ENCODE measurements at places on chromosomes 12 and 14.

GRCh38 chr12:27431185-27431584 is 15.4 kb upstream of the SMCO2 start:
- no peak for DNase-seq

DNA sequence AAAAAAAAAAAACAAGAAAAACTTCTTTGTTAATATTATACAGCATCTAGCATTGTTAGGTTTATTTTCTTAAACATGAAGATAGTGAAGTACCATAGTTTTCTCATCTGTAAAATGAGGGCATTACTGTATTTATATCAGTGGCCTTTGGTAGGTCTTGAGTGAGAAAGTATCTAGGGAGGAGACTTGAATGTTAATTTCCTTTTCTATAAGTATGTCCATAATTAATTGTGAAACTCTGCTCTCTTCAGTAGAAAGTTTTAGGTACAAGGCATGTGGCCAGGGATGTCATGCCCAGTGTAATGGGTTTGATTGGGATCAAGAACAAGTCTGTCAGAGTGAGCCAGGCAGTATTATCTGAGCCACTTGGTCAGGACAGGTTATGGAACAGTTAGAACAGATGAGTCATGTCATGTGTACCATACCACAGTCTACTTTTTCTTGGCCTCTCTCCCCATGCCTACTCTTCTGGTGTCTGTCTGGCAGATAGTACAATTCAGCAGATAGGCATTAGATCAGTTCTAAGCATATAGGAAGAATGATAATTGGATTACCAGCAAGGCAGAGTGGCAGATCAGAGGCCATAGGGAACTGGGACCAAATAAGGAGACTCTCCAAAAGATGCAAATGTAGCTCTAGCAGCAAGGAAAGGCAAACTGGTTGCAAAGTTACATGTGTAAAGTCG is 30.4 kb downstream of the FBXO34 start:
- no peak for DNase-seq

DNA sequence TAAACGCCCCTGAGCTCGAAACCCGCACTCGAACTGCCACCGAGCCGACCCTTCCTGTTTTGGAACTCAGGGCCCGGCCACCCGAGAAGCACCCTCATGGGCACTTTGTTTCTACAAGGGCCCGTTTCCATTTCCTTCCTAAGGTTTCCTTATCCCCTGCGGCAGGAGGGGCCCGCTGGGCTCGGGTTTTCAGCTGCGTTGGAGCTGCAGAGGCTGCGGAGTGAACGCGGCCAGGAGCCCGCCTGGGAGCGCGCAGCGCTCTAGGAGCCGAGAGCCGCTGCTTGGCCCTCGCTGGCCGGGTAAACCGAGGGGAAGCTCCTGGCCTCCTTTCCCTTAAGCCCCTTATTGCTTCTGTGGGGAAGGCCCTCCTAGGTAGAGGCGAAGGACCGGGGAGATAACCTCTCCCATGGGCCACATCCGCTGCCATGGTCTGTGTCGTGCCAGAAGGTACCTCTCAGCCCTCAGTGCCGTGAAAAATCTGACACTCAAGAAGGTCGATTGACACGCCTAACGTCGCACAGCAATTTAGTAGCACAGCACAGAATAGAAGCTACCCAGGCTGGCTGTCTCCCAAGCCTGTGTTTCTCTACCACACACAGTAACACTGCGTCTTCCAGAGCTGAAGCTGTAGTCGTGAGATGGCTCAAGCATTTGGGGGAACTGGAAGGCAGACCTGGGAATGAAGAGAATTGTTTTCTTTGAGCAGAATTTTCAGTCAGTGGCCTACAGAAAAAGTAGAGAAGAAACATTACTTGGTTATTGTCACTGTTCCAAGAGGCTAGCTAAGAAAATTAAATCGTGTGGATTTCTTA is 12.9 kb upstream of the CALM1 start:
- DNase-seq: peak; percentile 48

DNA sequence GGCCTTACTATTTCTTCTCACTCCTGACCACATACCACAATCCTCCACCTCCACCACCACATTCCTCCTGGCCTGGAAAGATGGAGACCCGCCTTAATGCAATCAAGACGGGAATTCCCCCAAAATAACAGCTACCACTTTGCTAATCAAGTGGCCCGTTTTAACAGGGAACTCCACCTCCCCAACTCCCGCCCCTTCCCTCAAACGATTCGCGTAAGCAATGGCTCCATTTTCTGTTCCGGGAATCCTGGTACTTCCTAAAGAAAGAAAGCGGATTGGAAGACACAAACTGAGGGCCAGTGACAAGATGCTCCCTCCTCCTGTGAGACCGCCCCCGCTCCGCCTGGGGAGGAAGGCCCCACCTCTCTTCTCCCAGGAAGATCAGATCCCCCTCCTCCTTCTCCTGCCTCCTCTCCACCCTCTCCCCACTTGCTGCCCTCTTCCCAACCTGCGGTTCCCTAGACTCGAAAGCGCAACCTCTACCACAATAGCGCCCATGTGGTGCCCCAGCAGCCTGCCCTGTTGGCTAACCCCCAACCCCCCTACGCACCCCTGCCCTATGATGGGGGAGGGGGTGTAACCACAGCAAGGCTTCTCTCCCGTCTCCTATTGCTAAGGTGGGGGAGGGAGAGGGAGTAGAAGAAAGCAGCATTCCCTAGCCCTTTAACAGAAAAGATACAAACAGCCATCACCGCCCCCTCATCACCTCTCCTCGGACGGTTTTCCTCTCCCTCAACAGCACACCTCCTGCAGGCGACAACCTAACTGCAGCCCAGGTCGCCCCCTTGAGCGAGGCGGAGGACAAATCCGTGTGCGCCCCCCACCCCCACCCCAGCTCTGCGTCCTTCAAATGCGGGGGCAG is 777 bp downstream of the ARF3 start:
- DNase-seq: peak; percentile 5

DNA sequence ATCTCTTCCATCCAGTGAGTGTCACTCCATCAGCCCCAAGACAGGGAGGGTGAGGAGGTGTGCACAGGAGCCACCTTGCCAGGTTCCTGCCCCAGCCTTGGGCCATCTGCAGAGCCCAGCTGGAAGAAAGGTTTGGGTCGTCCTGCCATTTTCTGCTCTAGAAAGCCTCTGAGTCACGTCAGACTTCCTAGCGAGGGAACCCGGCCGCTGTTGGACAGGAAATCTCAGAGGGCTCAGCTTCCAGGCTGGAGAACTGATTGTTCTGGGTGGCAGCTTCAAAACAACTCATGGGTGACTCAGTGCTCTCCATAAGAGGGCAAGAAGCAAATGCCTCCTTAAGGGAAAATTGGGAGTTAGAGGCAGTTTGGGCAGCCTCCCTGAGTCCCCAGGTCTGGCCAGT is 16.6 kb downstream of the HIP1R start:
- DNase-seq: no peak

DNA sequence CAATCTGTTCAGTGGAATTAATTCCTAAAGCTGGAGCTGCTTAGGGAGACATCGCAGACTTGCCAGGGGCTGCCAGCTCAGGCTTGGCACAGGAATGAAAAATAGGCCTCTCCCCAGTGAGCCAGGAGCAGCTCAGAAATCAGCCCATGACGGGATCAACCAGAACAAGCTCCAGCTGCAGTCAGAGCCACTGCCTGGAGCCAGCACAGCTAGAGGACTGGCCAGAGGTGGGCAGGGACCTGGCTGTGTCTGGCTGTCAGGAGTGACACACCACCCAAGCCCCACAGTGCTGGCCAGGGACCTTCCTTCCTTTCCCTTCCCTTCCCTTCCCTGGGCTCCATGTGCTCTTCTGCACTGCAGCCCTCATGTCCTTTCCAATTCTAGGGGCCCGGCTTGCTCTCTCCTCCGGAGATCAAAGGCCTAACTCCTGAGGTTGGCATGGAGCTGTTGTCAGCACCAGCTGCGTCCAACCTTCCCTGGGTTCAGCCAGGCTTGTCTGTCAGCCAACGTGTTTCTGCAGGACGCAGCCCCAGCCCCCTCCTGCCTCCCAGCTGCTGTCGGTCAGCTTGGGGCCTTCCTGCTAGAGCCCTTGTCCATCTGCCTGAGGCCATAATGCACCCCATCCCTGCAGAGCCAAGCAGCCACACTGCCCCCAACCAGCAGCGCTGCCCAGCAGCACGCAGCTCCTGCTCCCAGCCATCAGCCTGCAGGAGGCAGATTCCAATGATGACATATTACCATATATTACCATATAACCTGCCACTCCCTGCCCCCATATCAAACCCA is 149.3 kb downstream of the CALM1 start:
- no peak for DNase-seq

DNA sequence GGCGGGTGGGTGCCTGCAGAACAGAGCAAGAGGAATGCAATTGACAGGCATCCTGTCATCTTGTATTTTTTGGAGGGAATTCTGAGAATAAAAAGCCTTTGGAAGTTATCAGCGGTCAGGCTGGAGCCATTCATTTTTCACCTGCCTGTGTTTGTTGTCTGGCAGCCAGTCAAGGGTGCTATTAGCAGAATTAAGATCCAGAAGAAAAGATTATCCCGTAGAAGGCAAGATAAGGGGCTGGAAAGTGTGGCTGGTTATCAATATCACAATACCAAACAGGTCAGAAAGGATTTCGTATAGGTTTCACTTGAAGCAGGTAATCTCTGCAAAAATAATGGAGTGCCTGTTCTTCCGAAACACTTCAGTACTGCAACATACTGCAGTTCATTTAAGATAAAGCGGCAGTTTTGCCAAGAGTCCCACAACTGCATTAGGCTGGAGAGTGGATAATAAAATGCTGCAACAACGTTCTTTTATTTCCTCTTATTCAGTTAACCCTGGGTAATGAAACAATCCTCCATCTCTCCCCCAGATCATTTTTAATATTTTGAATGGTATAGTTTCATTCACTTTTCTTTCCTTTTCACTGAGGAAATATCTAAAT is 171.2 kb upstream of the CDKN3 start:
- DNase-seq: no peak

GRCh38 chr14:77059276-77059915 is 30.9 kb upstream of the IRF2BPL start:
- DNase-seq: no peak

GRCh38 chr12:125167658-125168057 is 102.4 kb downstream of the AACS start:
- DNase-seq: no peak

GRCh38 chr12:107468182-107468581 is 217.4 kb upstream of the PWP1 start:
- DNase-seq: no peak

- no peak for DNase-seq
Observed at GRCh38 chr12:69513297-69513696, 43.1 kb downstream of the FRS2 start.

GRCh38 chr12:48184549-48184922 is 1.1 kb downstream of the CCDC184 start:
- DNase-seq: no peak

- no peak for DNase-seq
Observed at GRCh38 chr12:496736-497135, 37.0 kb downstream of the B4GALNT3 start.

DNA sequence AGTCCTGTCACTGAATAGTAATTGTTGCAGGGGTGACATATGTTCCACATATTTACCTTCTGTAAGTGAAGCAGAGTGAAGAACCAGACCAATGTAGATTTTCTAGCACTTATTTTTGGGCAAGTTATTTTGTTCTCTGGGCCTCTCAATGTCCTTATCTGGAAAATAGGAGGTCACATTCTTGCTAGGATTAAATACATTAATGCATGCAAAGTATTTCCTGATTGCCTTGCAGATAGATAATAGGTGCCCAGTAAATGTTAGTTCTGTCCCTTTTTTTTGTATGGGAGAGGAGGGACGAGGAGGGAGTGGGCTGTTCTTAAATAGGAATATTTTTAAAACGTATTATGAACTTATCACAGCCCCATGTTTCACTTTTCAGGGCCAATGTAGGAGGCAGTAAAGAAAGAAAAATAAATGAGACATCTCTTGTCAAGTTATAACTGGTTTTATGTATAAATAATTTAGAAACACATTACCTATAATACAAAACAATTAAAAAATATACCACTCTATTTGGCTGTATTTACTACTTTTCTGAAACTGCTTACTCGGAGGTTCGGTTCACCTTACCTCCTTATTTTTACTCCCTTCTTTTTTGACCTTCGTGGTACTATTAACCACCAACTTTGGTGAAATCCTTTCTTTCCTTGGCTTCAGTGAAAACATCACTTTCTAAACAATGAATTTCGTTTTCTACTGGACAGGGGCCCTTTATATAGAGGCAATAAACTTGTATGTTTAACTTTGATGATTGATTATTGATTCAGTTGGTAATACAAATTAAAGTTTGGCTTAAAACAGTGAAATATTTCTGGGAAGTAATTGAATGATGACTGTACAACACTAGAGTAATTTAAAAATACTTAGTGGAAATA is 41.9 kb downstream of the DIP2B start:
- DNase-seq: no peak

DNA sequence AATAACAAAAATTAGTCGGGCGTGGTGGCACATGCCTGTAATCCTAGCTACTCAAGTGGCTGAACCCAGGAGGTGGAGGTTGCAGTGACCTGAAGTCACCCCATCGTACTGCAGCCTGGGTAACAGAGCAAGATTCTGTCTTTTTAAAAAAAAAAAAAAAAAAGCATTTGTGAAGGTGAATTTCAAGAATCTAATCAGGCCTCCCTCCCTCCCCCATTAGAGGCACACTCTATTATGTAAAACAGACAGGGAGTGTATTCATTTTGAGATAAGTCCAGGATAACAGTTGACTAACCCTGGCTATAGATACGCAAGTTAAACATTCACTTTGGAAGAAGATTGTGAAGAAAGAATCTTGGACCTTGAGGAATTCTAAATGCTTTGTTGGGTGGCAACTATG is 2.9 kb downstream of the RESF1 start:
- no peak for DNase-seq

GRCh38 chr14:102878970-102879460 is 43.4 kb upstream of the AMN start:
- no peak for DNase-seq

- DNase-seq: no peak
Observed at GRCh38 chr12:18492372-18493025, 231.2 kb downstream of the PIK3C2G start.

GRCh38 chr14:61925043-61925442 is 162.8 kb downstream of the SNAPC1 start:
- DNase-seq: no peak

- no peak for DNase-seq
Observed at GRCh38 chr12:124025661-124026060, 52.6 kb downstream of the ZNF664 start.

DNA sequence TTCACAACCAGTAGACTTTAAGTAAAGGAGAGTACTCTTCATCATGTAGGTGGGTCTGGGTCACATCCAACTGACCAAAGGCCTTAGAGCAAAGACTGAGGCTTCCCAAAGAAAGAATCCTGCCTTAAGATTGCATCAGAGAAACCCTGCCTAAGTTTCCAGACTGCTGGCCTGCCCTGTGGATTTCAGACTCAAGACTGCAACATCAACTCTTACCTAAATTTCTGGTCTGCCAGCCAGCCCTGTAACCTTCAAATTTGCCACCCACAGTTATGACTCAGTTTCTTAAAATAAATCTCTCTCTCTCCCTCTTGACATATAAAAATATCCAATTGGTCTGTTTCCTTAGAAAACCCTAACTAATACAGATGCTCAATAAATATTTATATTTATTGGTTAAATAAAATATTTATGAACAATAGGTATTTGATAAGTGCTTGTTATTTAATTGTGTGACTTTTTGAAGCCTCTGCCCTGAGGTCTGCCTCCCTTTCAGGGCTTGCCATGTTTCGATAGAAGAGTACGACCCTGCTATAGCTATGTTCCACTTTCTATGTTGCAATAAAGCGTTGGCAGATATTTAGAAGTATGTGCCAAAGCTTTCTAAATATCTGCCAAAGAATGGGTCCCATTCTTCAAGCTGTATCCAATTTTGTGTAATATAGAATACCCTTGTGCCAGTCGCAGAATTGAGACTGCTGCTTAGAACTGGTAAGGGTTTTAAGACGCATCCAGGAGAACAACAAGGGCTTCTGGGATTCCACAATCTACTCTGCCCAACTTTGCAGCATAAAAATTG is 65.7 kb downstream of the TMEM30B start:
- no peak for DNase-seq
